ENCODE measurements at places on chromosomes 11 and 22.
A peak's percentile ranks its signal among the peaks of the same experiment; 100 is the strongest.

- H3K27ac ChIP-seq: peak overlapping the region; percentile 100
- peaks cover 82% of the 10 kb centered on the region for H3K4me1 ChIP-seq
- peaks cover 48% of the 10 kb centered on the region for H3K36me3 ChIP-seq
- peak; percentile 91 for DNase-seq
These were observed 2.7 kb downstream of the NEAT1 start for GRCh38 chr11:65425105-65425970.

- no peak for DNase-seq
- H3K4me1 ChIP-seq: no peaks in the 10 kb centered on the region
- no peaks in the 10 kb centered on the region for H3K27me3 ChIP-seq
- H3K36me3 ChIP-seq: no peaks in the 10 kb centered on the region
- H3K4me3 ChIP-seq: no peak overlapping the region
- H3K27ac ChIP-seq: no peak overlapping the region
These were observed 68.5 kb upstream of the OPCML start for GRCh38 chr11:133600786-133601185.

- H3K36me3 ChIP-seq: no peaks in the 10 kb centered on the region
- peak overlapping the region; percentile 85 for H3K27ac ChIP-seq
- H3K4me3 ChIP-seq: peak overlapping the region; percentile 91
These were observed 1.6 kb downstream of the RNF141 start for GRCh38 chr11:10539339-10539738.

DNA sequence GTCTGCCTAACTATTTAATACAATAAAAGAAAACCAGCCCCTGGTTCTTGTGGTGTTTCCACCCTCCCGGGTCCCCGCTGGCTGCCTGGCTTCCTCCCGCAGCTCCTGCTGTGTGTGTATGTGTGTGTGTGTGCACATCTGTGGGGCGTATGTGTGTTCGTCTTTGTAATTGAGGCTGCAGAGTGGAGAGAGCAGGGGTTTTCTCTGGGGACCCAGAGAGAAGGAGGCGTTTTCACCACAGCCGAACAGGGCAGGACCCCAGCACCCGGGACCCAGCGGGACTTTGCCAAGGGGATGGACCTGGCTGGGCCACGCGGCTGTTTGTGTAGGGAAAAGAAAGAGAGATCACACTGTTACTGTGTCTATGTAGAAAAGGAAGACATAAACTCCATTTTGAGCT lies 42.7 kb downstream of the IGLL1 start:
- peaks cover 2% of the 10 kb centered on the region for H3K27me3 ChIP-seq
- H3K27ac ChIP-seq: no peak overlapping the region
- no peaks in the 10 kb centered on the region for H3K36me3 ChIP-seq
- peaks cover 10% of the 10 kb centered on the region for H3K4me1 ChIP-seq
